Stimulated activated CD4-positive, alpha-beta T cell treated with anti-CD3 and anti-CD28 coated beads, Interleukin-1b, Interleukin-23, amount 100 ng/mL, for 1 hour (primary cell): ENCODE measurements at places on chromosomes 13 and 19.

DNA sequence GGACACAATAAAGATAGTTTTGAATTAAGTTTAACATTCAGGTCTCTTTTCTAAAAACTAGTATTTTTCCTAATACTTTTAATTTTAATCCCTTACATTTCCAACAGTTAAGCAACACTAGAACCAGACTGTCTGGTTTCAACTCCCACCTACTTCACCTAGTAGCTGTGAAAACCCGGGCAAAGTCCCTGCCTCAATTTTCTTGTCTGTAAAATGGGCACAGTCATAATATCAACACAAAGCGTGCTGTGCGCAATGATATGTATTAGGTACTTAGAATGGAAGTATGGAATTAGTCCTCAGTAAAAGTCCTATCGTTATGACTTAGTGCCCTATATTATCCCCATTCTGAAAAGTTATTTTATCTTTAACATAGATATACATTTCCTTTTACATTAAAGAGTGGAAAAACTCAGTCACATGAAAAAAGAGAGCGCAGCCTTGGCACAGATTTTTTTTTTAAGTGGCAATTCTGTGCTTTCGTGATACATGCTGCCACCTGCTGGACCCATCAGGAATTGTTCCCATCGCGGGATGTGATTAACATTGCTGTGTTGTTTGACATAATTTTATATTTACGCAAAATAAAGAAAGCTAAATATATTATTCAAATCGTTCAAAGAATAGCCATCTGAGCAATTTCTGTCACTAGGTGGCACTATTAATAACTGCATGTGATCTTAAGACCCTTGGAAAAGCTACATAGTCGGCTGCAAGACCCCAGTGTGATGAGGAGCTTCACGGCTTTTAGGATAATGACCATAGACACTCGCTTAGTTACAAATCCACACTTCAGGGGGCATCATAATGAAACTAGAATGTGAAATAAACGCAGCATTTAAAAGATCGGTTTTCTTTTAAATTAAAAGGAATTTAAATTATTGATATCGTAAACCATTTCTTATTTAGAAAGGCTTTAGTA is 59.9 kb downstream of the LIG4 start:
- DNase-seq: peak; percentile 28

DNA sequence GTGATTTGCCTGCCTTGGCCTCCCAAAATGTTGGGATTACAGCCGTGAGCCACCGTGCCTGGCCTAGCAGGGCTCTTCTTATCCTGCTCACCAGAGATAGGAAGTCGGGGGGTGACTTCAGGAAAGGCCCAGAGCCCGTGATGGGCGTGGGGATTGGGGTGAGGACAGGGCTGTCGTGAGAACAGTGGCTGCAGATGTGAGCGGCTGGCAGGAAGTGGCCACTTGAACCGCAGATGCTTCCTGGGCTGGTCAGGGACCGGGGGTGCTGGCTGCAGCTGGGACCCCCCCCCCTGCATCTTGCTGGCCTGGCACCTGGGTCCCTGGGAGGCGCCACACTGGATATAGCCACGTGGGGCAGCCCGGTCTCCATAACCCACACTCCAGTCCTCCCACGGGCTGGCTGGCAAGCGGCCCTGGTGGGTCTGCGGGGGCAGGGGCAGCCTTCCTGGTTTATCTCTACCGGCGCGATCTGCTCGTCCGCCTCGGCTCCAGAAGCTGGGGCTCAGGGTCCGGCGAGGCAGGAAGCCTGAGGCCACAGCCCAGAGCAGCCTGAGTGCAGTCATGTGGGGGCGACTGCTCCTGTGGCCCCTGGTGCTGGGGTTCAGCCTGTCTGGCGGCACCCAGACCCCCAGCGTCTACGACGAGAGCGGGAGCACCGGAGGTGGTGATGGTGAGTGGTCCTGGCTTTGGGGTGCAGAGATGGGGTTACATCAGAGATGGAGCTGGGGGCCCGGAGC is at the start of gene F2RL3:
F2RL3 (plus strand) TSS at position 371 of the 737 bp plus-strand sequence; CDS start at position 562, 191 bp downstream.
- no peak for DNase-seq

DNA sequence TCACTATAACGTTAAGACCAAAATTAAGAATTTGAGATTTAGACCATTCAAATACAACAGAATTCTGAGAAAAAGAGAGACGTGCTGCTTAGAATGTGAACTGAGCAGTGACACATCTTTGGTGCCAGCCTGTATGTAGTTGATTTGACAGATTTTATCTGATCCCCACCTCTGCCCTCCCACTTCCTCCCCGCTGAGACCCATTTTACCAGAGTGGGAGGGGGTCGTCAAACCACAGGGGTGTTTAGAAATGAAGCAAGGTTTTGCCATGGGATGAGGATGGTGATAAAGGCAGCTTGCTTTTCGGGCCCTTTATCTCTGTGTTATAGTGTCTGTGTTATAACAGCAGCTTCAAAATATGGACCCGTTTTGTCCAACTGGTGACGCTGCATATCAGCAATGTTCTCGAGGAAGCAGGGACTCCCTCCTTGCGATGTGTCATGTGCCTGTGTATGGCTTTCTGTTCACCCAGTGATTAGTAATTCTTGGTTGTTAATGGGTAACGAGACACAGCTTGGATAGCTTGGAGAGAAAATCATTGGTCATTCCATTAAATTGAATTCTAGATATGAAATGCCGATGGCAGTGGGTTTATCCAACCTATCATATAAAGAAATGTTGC is 125.0 kb downstream of the HS6ST3 start:
- DNase-seq: no peak

DNA sequence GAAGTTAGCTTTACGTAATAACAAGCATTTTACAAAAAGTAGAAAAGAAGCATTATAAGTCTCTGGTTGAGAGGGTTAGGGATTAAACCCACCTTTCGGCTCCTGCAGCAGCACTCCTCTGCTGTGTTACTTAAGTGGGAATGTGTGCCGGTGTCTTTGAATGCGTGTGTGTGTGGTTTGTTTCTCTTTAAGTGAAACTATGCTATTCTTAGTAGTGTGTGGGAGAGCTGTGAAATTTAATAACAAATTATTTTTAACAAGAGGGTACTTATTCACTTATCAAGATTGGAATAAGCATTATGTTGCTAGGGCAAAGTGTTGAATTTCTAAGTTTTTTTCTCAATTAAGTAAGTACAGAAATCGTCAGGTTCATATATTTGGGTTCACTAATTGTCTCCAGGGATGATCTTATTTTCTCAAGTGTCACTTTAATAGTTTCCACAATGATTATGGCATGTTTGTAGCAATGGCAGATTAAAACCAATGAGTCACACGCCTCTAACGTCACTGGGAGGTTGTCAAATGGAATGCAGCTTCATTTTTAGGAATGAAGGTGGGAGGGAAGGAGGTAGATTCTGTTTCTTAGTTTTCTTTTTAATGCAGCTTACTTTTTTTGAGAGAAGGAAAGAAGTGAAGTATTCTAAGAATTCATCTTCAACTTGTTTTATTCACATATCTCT is 151.3 kb downstream of the LMO7 start:
- no peak for DNase-seq
